PC-9 (cell line): ENCODE measurements at places on chromosomes 3 and 15. TPM values are rescaled to one million over a fixed set of nuclear protein-coding genes. Genes with fewer than 3 reads are reported as not detected.

Gene BUB1B
- total RNA-seq = 74.3 and 75.3 TPM in 2 replicates

Gene TEX9
- 9.1 and 11.8 TPM in 2 replicates for total RNA-seq

DNA sequence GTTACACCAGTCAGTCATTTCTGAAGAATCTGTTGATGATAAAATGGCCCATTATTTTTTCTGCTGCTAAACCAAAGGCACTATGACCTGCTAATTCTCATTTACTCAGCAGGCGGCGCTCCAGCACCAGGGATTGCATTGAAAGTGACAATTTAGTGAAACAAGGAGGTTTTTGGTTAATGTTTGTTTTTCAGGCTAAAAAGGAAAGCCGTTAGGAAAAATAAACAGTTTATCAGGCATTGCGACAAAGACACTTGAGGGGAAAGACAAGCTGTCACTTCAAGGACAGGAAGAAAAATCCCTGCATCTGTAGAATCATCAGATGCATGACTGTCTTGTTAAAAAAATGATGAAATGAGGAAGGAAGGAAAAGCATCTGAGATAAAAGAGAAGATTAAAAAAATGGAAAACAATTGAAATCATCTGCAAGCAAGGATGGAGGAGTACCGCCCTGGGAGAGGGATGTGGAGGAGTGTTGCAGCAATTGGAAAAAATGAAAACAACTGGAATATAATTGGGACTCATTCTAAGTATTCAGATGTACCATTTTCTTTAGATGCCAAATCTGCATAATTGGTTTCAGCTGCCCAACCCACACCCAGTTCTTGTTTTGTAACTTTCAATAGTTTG is 54.0 kb downstream of the NR1D2 start:
- no peak overlapping the region for H3K4me3 ChIP-seq
- no peaks in the 10 kb centered on the region for H3K36me3 ChIP-seq
- no peaks in the 10 kb centered on the region for H3K27me3 ChIP-seq

DNA sequence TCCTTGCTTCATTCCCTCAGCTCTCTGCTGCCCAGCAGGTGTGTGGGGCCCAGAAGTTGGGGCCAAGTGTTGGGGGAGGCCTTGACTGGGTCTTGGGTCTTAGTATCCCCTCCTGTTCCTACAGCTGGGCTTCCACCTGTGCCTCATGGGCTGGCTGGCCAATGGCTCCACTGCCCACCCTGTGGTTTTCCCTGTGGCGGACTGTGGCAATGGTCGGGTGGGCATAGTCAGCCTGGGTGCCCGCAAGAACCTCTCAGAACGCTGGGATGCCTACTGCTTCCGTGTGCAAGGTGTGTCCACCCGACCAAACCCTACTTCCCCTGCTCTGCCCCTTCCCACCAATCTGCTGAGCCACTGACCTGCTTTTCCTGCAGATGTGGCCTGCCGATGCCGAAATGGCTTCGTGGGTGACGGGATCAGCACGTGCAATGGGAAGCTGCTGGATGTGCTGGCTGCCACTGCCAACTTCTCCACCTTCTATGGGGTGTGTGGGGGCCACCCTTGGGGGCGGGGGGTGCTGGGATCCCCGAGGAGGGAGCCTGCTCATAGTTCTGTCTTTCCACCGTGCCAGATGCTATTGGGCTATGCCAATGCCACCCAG is 10.9 kb downstream of the NT5DC2 start:
- H3K36me3 ChIP-seq = no peaks in the 10 kb centered on the region
- DNase-seq = no peak

DNA sequence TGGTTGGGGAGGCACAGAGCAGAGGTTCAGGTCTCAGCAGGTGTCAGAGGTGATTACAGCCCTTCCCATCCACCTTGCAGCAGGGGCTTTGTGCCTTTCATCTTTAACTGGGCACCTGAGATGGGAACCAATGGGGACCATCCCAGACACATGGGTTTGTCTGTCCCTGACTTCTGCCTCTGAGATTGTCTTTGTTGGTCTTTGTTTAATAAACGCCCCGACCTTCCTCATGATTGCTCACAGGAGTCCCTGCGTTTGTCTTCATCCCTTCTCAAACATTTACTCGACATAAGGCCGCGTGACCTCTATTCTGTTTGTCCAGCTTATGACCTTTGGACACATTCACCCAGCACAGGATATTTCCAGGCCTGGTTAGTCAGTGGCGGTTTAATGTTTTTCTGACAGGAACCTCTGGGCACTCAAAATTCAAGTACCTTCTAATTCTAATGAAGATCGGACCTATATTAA is 5.9 kb downstream of the ZSCAN2 start:
- H3K36me3 ChIP-seq = no peaks in the 10 kb centered on the region
- no peak for DNase-seq
- peaks cover 2% of the 10 kb centered on the region for H3K4me1 ChIP-seq
- no peak overlapping the region for H3K27ac ChIP-seq
- H3K27me3 ChIP-seq = no peaks in the 10 kb centered on the region

- no peak for DNase-seq
- no peak overlapping the region for H3K4me3 ChIP-seq
- no peaks in the 10 kb centered on the region for H3K4me1 ChIP-seq
- no peaks in the 10 kb centered on the region for H3K36me3 ChIP-seq
- H3K27ac ChIP-seq = no peak overlapping the region
These were observed 21.6 kb downstream of the COL8A1 start for GRCh38 chr3:99659951-99660350.

GRCh38 chr3:136151219-136151618 is 44.9 kb downstream of the MSL2 start:
- H3K4me3 ChIP-seq = no peak overlapping the region
- H3K27ac ChIP-seq = no peak overlapping the region
- H3K4me1 ChIP-seq = no peaks in the 10 kb centered on the region
- H3K27me3 ChIP-seq = no peaks in the 10 kb centered on the region
- H3K36me3 ChIP-seq = peaks cover 22% of the 10 kb centered on the region
